ENCODE measurements at places on chromosomes 6 and 20.

GRCh38 chr20:51446656-51447055 is 95.9 kb downstream of the NFATC2 start:
- DNase-seq: no peak

DNA sequence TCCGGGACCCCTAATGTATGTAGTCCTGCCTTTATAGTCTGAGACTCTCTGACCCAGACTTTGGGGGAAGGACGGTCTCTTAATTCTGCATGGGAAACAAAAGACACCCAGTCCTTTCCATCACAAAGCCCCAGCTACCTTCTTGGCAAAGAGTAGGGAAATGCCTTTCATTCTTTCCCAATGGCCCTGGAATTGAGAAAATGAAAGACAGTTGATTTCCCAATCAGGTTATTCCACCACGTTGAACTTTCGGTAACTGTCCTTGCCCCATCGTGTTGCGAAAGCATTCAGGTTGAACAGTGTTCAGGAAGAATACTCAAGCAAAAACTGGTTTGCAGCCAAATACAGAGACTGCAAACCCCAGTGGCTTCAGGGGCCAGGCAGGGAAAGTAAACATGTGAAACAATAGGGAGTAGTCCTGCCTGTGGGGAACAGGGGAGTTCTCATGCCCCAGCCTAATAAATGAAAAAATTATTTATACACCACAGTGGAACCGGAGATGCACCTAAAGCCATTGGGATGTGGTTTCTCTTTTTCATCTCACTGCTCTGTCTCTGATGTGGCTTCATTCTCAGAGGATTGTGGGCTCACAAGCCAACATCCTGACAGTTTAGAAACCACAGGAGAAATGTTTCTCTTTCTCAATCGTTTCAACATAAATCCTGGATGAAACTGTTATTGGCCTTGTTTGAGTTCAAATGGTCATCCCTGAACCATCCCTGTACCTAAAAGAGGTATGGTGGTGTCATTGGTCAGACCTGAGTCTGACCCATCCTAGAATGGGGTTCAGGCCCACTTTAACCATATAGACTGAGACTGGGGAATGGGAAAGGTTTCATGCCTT is 44.2 kb upstream of the SLC9A8 start:
- DNase-seq: no peak

GRCh38 chr6:168708984-168709383 is 268.0 kb downstream of the SMOC2 start:
- no peak for DNase-seq

DNA sequence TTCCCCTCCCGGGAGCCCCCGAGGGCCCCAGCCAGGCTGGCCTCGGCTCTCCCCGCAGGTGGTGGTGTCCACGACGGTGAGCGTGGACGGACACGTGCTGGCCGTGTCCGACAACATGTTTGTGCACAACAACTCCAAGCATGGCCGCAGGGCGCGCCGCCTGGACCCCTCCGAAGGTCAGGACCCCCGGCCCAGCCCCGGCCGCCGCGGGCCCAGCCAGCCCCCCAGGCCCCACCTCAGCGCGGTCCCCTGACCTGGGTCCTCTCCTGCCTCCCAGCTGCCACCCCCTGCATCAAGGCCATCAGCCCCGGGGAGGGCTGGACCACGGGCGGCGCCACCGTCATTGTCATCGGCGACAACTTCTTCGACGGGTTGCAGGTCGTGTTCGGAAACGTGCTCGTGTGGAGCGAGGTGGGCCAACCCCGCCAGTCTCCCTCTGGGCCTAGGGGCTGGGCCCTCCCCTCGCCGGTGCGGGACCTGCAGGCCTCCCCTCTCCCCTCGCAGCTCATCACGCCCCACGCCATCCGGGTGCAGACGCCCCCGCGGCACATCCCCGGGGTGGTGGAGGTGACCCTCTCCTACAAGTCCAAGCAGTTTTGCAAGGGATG is 51.0 kb downstream of the CPXM1 start:
- no peak for DNase-seq

DNA sequence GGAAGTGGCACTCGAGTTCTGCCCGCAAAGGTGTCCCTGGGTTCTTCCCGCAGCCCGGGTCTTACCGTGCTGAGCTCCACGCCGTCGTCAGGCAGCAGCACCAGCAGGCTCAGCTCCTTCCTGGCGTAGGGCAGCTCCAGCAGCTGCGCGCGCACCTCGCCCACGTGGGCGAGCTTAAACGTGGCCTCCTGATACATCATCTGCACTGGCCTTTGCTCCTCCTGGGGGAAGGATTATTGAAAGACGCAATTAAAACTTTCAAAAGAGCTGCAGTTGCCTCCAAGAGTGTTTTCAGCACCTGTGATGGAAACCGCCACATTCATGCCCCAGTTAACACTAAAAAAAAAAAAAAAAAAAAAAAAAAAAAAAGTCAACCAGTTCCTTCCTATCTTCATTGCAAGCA is 11.3 kb downstream of the SERPINB9 start:
- DNase-seq: peak; percentile 67

GRCh38 chr6:108799791-108800190 is 48.4 kb upstream of the ARMC2 start:
- DNase-seq: no peak

DNA sequence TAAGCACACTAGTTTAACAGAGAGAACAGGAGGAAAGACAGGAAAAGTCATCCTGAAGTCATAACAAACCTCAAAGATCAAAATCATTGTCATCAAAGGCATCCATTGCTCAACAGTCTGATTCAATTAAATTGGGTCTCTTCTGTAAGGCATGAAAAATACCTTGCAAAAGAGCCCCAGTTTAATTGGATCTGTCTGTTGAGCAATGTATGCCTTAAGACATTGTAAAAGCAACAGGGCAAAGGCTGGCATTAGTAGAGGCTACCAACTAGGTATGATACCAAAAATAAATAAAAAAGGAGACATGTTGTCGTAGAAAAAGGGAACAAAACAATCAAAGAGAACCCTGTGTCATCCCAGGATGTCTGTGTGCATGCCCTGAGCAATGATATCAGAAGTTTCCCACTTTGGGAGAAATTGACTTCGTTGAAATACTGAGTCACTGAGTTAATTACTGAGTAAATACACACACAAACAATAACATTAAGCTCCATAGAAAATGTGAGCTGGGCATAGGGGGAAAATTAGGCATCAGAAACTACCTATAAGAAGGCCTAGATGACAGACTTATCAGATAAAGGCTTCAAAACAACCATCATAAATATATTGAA is 1013.8 kb upstream of the CITED2 start:
- DNase-seq: no peak

DNA sequence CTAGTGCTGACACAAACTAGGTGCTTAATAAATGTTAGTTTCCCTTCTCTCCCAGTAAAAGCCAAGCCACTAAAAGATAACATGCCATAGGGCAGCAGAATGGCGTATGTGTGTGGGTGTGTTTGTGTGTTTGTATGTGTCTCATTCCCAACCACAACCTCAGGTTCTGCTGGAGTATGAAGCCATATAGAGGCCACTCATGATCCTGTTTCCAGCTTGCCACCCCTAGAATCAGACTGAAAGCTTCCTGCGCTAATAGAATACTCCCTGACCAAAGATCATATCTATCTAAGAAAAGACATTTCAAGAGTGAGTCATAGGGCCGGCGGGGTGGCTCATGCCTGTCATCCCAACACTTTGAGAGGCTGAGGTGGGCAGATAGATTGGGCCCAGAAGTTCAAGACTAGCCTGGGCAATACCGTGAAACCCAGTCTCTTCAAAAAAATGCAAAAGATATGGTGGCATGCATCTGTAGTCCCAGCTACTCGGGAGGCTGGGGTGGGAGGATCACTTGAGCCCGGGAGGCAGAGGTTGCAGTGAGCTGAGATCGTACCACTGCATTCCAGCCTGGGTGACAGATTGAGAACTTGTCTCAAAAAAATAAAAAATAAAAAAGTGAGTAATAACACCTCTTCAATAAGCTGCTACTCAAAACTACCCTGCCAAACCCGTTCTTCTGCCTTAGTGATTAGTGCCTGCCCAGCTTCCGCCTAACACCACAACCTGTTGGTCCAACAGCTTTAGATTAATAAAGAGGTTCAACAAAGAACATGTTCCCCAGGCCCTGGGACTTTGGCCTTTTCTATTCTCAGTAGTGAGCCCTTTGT is 11.8 kb upstream of the SNRPC start:
- DNase-seq: no peak

DNA sequence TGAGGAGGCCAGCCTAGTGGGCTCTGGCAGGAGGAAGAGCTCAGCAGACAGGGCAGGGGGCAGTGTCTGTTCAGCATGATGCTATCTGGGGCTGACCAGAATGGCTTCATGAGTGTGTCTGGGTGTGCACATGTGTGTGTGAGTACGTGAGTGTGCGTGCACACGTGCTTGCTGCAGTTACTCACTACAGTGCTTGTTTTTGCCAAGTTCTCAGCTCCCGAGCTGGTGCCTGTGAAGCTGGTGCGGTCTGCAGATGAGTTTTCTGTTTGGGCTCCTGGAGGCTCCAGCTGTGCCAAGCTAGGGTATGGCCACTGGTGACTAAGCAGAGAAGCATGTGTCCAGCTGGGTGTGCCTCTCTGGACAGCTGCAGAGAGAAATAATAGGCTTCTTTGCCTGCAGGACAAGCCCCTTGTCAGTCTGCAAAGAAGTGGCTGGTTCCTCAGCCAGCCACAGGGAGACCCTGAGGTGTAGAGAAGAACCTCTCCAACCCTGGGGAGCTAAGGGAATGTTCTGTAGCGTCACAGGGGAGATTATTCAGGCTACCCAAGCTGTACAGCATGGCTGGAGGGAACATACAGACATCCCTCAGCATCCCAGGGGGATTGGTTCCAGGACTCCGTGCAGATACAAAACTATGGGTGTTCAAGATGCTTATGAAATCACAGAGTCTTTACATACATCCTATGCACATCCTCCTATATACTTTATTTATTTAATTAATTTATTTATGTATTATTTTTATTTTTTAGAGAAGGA is 40.2 kb upstream of the FAM50B start:
- DNase-seq: no peak

- no peak for DNase-seq
Observed at GRCh38 chr6:130409418-130410100, 43.7 kb downstream of the TMEM200A start.

DNA sequence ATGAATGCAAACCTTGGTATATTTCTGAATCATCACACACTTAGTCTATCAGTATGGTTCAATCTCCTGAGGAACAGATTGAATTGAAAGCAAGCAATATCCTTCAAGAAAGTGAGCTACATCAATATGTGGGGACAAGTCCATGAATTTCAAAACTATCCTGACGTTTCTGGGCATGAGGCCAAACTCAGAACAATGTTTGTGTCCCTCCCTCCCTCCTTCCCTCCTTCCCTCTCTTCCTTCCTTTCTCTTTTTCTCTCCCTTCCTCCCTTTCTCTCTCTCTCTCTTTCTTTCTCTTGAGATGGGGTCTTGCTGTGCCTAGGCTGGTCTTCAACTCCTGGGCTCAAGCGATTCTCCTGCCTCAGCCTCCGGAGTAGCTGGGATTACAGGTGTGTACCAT is 27.9 kb upstream of the SYNCRIP start:
- no peak for DNase-seq

GRCh38 chr6:125191916-125192609 is 38.5 kb downstream of the TPD52L1 start:
- DNase-seq: peak; percentile 11

DNA sequence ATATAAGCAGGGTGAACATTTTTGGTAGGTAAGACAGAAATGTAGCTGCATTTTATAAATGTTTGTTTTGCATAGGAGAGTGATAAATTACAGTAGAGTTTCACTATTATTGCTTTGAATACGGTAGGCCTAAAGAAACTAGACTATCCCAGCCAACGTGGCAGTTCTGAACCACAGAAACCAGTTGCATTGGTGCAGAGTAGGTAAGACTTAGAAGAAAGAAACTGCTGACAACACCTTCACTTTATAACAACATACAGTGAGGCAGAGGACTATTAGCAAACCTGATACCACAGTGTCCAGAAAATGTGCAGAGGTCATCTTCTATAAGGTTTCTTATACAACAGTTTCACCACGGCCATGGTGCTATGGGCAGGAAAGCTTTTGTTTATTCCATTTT is 566.1 kb downstream of the KIF16B start:
- no peak for DNase-seq

- DNase-seq: no peak
Observed at GRCh38 chr6:133130863-133131262, 110.3 kb upstream of the EYA4 start.

DNA sequence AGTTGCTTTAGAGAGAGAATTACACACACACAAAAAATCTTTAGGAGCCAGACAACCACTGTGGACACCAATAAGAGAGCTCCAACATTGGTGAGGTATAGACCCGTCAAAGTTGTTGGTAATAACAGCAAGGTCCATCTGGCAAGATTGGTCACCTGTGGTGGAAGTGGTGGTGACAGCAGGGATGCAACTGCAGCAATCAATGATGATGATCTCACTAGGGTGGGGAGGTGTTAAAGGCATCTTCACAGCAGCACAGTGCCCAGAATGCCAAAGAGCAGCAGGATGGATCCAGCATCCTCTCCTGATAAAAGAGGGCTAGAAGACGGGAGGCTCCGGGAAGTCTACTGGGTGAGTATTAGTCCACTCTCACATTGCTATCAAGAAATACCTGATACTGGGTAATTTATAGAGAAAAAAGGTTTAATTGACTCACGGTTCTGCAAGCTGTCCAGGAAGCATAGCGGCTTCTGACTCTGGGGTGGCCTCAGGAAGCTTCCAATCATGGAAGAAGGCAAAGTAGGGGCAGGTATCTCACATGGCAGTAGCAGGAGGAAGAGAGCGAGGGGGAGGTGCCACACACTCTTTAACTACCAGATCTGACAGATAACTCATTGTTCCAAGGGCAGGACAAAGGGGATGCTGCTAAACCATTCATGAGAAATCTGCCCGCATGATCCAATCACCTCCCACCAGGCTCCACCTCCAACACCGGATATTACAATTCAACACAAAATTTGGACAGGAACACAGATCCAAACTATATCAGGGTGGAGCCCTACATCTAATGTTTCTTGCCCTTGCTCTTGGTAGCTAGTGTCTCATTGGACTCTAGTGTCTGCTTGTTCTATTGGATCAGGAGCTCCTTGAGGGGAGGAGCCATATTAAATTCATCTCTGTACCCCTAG is 48.9 kb downstream of the KLHL31 start:
- DNase-seq: no peak

GRCh38 chr6:35152067-35152707 is 11.0 kb upstream of the TCP11 start:
- DNase-seq: no peak

DNA sequence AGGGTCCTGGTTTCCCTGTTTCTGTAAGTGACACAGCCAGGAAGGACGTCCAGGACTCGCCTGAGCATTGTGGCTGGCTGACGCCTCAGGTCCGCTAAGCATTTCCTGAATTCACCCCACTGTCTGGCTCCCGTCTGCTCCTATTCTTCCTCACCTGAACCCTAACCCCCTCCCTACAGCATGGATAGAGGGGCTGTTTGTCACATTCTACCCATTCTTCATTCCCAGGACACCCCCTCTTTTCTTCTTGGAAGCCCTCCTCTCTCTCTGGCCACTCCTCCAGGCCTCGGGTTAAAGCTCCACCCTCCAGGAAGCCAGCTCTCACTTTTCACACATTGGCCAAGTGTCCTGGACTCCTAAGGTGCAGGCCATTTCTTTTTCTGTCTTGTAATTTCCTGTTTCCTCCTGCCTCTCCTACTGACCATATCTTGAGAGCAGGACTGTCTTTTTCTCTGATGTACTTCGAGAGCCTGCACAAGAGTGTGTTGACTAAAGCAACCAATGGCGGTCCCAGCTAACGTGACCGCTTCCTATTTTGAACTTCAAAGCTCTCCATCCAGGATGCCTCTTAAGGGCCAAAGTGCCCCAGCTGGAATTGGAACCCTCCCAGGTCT is 24.2 kb upstream of the MYMX start:
- no peak for DNase-seq

GRCh38 chr6:27138406-27138805 is 109.1 kb upstream of the PRSS16 start:
- no peak for DNase-seq

Data from memory B cell (primary cell).